ENCODE measurements at places on chromosomes 1 and 21.

DNA sequence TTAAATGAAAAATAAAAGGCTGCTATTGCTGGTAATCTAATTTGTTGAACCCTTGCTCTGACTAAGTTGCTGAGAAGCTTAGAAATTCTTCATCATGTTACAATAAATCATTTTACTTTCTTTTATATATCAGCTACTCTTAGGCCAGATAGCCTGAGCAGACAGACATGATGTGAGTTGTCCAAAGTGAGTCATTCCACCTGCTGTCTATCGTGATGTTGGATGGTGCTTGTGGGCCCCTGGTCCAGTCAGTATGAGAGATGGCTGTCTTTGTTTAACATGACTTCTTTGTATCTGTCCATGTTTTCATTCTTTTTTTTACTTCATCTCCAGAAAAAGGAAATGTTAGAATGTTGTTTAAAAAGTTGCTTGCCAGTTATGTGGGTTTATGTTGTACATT, 188.8 kb downstream of the ADGRL2 start:
- DNase-seq = no peak

DNA sequence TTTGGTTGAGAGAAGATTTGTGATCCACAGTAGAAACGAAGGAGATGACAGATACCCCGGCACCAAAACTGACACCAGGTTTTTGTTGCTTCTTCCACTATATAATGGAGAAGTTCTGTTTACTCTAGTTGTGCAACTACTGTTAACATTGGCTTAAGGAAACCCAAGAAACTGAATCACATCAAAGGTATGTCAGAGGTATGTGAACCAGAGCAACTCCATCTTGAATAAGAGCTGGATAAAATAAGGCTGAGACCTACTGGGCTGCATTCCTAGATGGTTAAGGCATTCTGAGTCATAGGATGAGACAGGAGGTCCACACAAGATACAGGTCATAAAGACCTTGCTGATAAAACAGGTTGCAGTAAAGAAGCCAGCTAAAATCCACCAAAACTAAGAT, 173.7 kb upstream of the CAMK1G start:
- DNase-seq = peak; percentile 98

DNA sequence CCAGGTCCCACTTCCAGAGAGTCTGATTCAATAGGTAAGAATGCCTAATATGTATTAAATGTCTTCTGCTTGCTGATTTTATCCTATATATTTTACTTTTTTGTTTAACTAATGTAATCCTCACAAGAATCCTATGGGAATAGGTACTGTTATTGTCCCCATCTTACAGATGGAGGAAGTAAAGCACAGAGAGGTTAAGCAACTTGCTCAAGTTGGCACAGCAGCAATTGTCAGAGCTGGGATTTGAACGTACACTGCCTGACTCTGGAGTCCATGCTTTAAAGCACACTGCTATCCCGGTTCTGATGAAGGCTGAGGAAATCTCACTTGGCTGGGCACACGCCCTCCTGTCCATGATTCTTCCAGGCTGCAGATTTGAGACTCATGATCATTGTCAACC, 62.8 kb downstream of the IGSF21 start:
- DNase-seq = no peak

DNA sequence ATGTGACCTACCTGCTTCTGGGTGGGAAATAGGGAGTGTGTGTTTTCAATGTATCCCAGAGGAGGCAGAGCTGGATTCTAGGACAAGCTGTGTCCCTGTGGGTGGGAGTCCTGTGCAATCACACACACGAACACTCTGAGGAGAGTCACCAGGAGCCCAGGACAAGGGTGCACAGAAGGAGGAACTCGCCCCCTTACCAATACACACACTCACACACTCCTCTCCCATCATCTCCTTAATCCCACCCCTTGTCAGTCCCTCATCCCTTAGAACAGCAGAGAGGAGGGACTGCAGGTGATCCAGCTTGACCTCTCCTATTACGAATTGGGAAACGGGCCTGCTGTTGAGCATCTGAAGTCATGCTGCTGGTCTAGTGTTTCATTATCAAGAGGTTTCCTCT, 8.5 kb upstream of the MYBPHL start:
- no peak for DNase-seq

- no peak for DNase-seq
These were observed 4.7 kb downstream of the BTF3L4 start for GRCh38 chr1:52060822-52061221.

DNA sequence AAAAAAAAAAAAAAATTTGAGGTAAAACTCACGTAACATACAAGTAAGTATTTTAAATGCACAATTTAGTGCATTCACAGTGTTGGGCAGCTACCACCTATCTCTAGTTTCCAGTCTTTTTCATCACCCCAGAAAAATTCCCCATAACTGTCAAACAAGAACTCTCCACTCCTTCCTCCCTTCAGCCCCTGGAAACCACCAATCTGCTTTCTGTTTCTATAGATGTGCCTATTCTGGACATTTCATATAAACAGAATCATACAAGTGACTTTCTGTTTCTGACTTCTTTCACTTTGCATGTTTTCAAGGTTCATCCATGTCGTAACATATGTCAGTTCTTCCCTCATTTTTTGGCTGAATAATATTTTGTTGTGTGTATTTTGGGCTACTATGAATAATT, 24.9 kb upstream of the ETS2 start:
- DNase-seq = no peak

GRCh38 chr1:119924948-119925898, 28.9 kb upstream of the ADAM30 start:
- DNase-seq = no peak

DNA sequence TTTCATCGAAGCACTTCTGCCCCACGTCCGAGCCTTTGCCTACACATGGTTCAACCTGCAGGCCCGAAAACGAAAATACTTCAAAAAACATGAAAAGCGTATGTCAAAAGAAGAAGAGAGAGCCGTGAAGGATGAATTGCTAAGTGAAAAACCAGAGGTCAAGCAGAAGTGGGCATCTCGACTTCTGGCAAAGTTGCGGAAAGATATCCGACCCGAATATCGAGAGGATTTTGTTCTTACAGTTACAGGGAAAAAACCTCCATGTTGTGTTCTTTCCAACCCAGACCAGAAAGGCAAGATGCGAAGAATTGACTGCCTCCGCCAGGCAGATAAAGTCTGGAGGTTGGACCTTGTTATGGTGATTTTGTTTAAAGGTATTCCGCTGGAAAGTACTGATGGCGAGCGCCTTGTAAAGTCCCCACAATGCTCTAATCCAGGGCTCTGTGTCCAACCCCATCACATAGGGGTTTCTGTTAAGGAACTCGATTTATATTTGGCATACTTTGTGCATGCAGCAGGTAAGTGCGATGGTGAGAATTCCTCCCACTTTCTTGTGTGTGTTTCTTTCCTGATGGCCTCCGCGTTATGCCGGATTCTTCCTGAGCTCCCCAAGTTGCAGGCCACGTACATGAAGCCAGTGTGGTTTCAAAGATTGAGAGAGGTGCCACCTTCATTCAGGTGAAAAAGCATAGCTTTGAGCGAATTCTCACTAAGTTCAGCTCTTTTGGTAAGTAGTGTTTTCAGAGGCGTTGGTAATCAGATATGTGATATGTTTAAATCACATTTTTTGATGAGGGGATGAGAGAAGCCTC, 6.0 kb downstream of the NFIA start:
- no peak for DNase-seq

GRCh38 chr1:233485809-233486398, 128.0 kb upstream of the KCNK1 start:
- DNase-seq = no peak

DNA sequence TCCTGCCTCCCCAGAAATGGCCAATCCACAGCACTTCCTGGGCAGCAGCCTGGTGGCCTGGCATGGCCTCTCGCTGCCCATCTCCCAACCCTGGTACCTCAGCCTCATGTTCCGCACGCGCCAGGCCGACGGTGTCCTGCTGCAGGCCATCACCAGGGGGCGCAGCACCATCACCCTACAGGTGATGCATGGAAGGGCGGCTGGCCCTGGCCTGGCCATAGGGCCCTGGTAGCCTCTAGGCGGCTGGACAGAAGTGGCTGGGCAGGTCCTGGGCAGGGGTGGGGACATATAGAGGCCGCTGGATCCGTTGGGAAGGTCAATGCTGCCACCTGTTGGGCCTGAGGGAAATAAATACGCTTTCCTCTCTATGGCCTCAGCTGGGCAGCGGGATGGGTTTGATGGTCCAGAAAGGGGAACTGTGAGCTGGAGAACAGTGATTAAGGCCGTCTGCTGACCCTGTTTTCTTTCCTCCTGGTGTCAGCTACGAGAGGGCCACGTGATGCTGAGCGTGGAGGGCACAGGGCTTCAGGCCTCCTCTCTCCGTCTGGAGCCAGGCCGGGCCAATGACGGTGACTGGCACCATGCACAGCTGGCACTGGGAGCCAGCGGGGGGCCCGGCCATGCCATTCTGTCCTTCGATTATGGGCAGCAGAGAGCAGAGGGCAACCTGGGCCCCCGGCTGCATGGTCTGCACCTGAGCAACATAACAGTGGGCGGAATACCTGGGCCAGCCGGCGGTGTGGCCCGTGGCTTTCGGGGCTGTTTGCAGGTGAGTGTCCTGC, 14.4 kb downstream of the CELSR2 start:
- peak; percentile 95 for DNase-seq

DNA sequence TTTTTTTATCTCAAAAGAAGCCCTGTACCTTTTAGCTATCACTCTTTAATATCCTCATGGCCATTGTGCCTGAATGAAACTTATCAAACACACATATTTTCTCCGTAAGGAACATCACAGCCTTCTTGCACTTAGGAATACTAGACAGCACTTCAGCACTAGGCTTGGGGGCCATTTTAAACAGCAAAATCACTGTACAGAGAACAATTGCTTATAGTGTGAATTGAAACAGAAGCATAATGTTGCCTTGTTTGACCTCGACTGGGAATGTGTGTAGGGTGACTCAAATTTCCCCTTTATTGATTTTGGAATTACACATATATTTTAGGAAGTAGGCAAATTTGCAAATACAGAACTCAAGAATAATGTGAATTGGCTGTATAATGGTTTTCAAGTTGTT, 36.4 kb downstream of the KYAT3 start:
- no peak for DNase-seq

- DNase-seq = no peak
These were observed 144.6 kb downstream of the PLPP3 start for GRCh38 chr1:56434740-56435139.

DNA sequence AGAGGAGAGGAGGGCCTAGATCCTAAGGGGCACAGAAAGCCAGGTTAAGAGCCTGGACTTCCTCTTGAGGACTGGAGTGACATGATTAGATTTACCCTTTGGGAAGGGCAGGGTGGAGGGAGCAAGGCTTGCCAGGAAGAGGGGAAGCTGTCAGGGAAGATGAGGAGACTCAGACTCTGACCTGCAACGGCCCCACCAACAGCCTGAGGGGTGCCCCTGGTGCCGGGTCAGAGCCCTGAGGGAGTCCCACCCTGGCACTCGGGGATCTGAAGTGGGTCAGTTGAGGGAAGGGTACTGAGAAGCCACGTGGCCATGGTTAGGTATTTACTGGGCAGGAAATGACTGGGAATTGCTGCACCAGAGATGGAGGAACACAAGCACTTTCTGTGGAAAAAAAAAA, 9.8 kb downstream of the ECE1 start:
- DNase-seq = no peak

GRCh38 chr1:163774978-163775620, 453.3 kb downstream of the NUF2 start:
- no peak for DNase-seq
